ENCODE measurements at places on chromosomes 5 and 9.

- DNase-seq, result no peak
Measured at GRCh38 chr5:171494452-171495121, 75.1 kb downstream of the FGF18 start.

- no peak for DNase-seq
Measured at GRCh38 chr9:137242269-137243203, 1.4 kb downstream of the TUBB4B start.

DNA sequence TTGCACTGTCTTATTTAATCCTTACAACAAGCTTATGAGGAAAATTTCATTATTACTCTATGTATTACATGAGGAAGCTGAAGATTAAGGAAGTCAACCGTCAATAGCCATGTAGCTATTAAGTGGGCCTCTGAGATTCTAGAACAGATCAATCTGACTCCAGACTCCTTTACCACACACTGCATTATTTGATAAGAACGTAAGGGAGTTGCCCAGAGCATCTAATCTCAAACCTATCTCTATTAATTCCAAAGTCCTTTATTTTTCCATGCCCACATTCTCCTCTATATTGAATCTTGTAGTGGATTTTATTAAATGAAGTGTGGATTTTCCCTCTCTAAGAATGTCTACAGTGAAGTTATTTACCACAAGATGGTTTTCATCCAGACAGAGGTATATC is 118.2 kb upstream of the MTAP start:
- DNase-seq, result no peak

- DNase-seq, result no peak
Measured at GRCh38 chr9:24616863-24617262, 71.2 kb upstream of the IZUMO3 start.

GRCh38 chr5:79241535-79241979 is 5.6 kb downstream of the JMY start:
- DNase-seq, result no peak

DNA sequence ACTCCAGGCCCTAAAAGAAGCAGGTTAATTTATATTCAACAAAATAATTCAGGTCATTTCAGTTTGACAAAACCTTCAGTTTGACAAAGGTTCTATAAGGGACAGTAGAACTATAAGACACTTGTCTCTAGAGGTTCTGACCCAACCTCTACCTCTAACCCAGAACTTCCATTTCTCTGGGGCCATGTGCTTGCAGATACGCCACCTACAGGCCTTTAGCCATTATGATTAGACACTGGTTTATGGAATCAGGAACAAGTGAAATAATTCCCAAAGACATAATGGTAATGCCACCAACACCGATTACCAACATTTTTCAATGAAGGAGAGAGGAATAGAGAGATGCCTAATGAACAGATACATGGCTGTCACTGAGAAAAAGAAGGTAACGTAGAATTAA is 733.9 kb downstream of the PRELID2 start:
- no peak for DNase-seq

- no peak for DNase-seq
Measured at GRCh38 chr9:15529566-15530324, 19.0 kb upstream of the PSIP1 start.

GRCh38 chr9:135955934-135956801 is 5.0 kb downstream of the UBAC1 start:
- no peak for DNase-seq
